Cardiac atrium fibroblast (primary cell): ENCODE measurements at places on chromosomes 2 and 18. TPM values are rescaled to one million over a fixed set of nuclear protein-coding genes. Genes with fewer than 3 reads are reported as not detected.

The OR6B2 gene
- total RNA-seq: not detected in 2 replicates

The FEV gene
- not detected in 2 replicates for total RNA-seq

The PROKR1 gene
- not detected in 2 replicates for total RNA-seq

The IL1F10 gene
- total RNA-seq: not detected in 2 replicates

The CCDC141 gene
- total RNA-seq: not detected in 2 replicates

The UGT1A5 gene
- not detected in 2 replicates for total RNA-seq

The DQX1 gene
- total RNA-seq: not detected in 2 replicates

The FBLN7 gene
- total RNA-seq: 1.1 and 10.8 TPM in 2 replicates

The RAD51AP2 gene
- not detected in 2 replicates for total RNA-seq

The TCF7L1 gene
- 1.6 and 2.9 TPM in 2 replicates for total RNA-seq

The CXCR1 gene
- not detected in 2 replicates for total RNA-seq

The CCDC178 gene
- not detected in 2 replicates for total RNA-seq

The TWIST2 gene
- total RNA-seq: 42.2 and 57.0 TPM in 2 replicates

The GPR45 gene
- not detected in 2 replicates for total RNA-seq

The MAP2 gene
- 2.6 and 3.4 TPM in 2 replicates for total RNA-seq

The KCNS3 gene
- total RNA-seq: 0.18 and 7.6 TPM in 2 replicates

The SLC38A11 gene
- total RNA-seq: not detected in 2 replicates

The SULT1C4 gene
- total RNA-seq: 0.16 TPM in 1 of 2 replicates, not detected in the other

The DOCK10 gene
- 2.4 and 4.2 TPM in 2 replicates for total RNA-seq

The FIGN gene
- 0.36 and 0.81 TPM in 2 replicates for total RNA-seq

The EML6 gene
- total RNA-seq: under 0.01 TPM in 2 replicates

The CRYGB gene
- not detected in 2 replicates for total RNA-seq

The TCF4 gene
- 52.0 and 67.9 TPM in 2 replicates for total RNA-seq

The WNT6 gene
- total RNA-seq: not detected in 2 replicates

The RBM45 gene
- 9.9 and 11.8 TPM in 2 replicates for total RNA-seq

The ZNF514 gene
- total RNA-seq: 5.3 and 6.9 TPM in 2 replicates

The DYNC1I2 gene
- total RNA-seq: 83.9 and 86.8 TPM in 2 replicates

The RTP5 gene
- total RNA-seq: not detected in 2 replicates
